Motor neuron (in vitro differentiated cells): ENCODE measurements at places on chromosomes 7 and 10. TPM values are rescaled to one million over a fixed set of nuclear protein-coding genes. Genes with fewer than 3 reads are reported as not detected.
A peak's percentile ranks its signal among the peaks of the same experiment; 100 is the strongest.

Gene MACROH2A2
- 93.5 and 96.9 TPM in 2 replicates for total RNA-seq

Gene PRPF18
- total RNA-seq = 151 and 177 TPM in 2 replicates

Gene OR6B1
- 0.08 and 0.14 TPM in 2 replicates for total RNA-seq

- no peak for ATAC-seq
Observed at GRCh38 chr7:1922870-1923236, 252.8 kb downstream of the ELFN1 start.

- no peak for ATAC-seq
Observed at GRCh38 chr10:6936931-6937330, 356.9 kb upstream of the PRKCQ start.

- ATAC-seq = no peak
Observed at GRCh38 chr10:5442990-5443370, 30.6 kb downstream of the NET1 start.

GRCh38 chr7:10346032-10346431 is 627.6 kb upstream of the PHF14 start:
- no peak for ATAC-seq

- peak; percentile 93 for ATAC-seq
Observed at GRCh38 chr7:138935465-138936011, 45.7 kb downstream of the KIAA1549 start.

- no peak for ATAC-seq
Observed at GRCh38 chr7:104640506-104640905, 312.1 kb downstream of the LHFPL3 start.

- ATAC-seq = no peak
Observed at GRCh38 chr7:124840435-124840834, 74.8 kb upstream of the GPR37 start.

DNA sequence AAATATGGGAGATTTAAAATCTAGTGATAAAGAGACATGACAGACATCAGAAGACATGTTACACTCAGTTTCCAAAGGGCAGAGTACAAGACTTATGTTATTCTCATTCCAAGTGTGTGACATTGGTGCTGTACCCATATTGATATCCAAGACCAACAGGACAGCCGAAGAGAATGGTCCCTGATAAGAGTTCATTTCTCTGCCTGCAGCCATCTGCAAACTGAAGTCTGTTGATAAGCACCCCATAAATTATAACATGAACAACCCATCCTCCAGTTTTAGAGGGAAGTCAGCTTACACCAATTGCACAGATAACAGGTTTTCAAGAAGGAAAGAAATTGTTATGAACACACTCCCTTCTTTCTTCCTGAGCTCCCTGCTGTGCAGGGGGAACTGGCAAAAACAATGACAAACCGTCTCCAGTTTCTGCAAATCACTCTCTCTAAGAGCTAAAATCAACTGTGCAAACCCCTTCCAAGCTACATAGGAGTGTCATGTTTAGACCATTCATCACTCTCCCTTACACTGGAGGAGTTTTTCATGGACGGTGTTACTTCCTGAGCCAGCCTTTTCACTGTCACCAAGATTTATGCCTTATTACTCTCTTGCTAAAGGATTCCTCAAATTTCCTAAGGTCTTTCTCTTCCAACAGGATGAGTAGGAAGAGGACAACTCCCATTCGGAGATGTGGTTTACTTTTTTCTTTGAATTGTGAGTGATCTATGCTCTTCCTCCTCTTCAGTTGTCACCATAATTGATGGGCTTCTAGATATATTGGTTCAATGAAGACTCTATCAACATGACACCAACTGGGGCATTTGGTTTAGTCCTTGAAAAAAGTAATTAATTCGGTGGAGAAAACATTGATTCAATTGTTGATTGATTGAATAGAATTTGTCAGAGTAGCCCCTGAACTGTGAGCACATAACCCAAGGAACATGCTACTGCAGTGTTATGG is 80.3 kb upstream of the FAM171A1 start:
- peak; percentile 99 for ATAC-seq

GRCh38 chr7:99002827-99003212 is 124.5 kb downstream of the TRRAP start:
- ATAC-seq = no peak

DNA sequence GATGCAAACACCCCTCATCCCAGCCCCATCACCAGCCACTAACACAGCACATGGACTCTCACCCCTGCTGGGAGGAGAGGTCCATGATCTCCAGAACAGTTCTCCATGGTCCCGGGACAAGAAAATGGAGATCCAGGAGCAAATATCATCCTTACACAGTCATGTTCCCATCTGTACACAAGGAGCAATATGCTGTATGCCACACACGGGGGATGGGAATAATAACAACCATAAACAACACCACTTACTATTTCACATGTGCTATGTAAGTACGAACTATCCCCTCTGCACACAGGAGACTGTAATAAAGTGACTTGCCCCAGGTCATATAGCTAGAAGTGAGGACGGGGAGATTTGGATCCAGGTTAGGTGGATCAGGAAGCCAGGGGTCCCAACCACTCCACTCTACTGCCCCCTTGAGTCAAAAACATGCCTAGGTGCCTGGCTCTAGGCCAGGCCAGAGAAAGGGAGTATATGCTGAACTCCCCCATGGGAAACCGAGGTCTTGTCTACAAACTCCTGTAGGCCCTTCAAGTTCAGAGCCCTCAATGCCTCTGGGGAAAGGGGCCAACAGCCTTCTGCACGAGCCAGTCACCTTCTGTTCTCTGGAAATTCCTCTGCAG is 34.1 kb downstream of the LRRC20 start:
- ATAC-seq = no peak

GRCh38 chr10:131436458-131436857 is 124.9 kb upstream of the TCERG1L start:
- ATAC-seq = no peak

DNA sequence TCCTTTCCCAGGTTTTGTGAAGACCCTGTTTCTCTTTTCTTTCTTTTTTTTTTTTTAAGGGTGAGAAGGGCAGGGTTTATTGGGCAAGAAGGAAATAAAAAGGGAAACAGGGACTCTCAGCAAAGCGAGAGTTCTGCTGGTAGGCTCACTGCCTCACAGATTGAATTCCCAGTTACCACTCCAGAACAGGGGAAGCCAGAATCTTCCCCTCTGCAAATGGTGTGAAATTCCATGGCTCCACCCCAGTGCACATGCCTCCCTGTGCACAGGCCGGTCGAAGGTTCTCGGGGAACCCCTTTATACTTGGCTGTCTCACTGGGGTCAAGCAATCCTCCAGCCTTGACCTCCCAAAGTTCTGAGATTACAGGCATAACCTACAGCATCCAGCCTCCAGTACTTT is 10.5 kb upstream of the GUSB start:
- no peak for ATAC-seq

- ATAC-seq = no peak
Observed at GRCh38 chr7:25893436-25893835, 258.6 kb upstream of the NFE2L3 start.

GRCh38 chr10:122290334-122290733 is 19.2 kb downstream of the BTBD16 start:
- no peak for ATAC-seq

- ATAC-seq = no peak
Observed at GRCh38 chr10:97135464-97135863, 50.3 kb downstream of the SLIT1 start.

DNA sequence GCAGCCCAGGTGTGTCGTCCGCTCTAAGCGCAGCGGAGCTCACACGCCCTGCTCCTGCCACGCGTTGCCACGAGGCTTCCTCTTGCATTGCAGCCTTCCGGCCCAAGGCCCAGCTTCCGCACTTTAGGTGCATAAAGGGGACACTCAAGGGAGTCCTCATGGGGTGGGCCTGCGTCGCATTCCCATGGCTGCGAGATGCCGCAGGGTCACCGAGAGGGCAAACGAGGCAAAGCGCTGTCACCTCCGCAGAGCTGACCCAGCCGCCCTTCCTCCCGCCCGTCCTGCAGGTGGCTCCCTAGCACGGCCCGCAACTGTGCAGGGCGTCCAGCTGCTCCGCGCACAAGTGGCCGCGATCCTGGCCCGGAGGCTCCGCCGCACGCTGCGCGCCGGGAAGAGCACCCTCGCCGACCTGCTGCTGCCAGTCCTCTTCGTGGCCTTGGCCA is 283.5 kb downstream of the ABCA13 start:
- no peak for ATAC-seq

GRCh38 chr10:98097616-98098015 is 36.8 kb upstream of the R3HCC1L start:
- peak; percentile 43 for ATAC-seq

- peak; percentile 88 for ATAC-seq
Observed at GRCh38 chr7:116630932-116631671, 40.9 kb upstream of the MET start.

GRCh38 chr7:27952456-27953285 is 212.7 kb downstream of the TAX1BP1 start:
- no peak for ATAC-seq
